ENCODE measurements at places on chromosomes 16 and 17.

GRCh38 chr16:20147091-20147490, 73.4 kb upstream of the GPR139 start:
- DNase-seq: no peak

DNA sequence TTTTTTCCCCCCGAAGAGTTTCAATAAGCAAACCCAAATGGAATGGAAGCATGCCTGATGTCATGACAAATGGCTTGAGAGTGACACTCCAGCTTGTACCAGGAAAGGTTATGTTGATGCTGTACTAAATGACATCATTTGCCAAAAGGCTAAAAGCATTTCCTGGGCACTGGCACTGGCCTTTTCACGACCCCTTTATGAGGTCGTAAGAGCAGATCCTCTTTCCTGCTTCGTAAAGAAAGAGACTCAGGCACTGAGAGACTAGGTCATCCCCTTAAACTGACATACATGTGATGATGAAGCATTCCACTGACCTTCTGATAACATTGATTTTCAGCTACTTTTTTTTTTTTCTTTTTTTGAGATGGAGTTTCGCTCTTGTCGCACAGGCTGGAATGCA, 30.5 kb downstream of the CEP295NL start:
- no peak for DNase-seq

GRCh38 chr16:15502041-15502725, 67.8 kb downstream of the BMERB1 start:
- DNase-seq: no peak

- DNase-seq: no peak
These were observed 78.0 kb downstream of the RAP1GAP2 start for GRCh38 chr17:2874189-2874686.

- peak; percentile 65 for DNase-seq
These were observed 205.2 kb downstream of the RAB11FIP4 start for GRCh38 chr17:31596382-31597323.

- peak; percentile 59 for DNase-seq
These were observed 4.4 kb upstream of the HIC1 start for GRCh38 chr17:2050300-2051060.

- no peak for DNase-seq
These were observed 543.3 kb downstream of the WWOX start for GRCh38 chr16:78642621-78643285.

GRCh38 chr17:79407385-79407784, 203.5 kb downstream of the RBFOX3 start:
- DNase-seq: no peak

DNA sequence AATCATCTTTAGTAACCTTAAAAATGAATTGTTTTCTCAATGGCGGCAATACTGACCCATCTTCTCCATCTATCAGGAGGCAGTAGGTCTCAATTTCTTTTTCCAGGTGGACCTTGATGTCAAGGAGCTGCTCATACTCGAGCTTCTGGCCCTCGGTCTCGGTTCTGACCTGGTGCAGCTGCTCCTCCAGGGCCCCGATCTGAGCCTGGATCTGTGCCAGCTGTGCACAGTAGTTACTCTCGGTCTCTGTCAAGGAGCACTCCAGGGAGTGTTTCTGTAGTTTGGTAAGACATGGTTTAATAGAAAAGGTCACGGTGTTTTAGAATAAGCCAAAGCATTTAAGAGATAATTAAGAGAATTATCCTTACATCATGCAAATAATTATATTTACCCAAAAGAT, 4.9 kb downstream of the KRT27 start:
- no peak for DNase-seq

DNA sequence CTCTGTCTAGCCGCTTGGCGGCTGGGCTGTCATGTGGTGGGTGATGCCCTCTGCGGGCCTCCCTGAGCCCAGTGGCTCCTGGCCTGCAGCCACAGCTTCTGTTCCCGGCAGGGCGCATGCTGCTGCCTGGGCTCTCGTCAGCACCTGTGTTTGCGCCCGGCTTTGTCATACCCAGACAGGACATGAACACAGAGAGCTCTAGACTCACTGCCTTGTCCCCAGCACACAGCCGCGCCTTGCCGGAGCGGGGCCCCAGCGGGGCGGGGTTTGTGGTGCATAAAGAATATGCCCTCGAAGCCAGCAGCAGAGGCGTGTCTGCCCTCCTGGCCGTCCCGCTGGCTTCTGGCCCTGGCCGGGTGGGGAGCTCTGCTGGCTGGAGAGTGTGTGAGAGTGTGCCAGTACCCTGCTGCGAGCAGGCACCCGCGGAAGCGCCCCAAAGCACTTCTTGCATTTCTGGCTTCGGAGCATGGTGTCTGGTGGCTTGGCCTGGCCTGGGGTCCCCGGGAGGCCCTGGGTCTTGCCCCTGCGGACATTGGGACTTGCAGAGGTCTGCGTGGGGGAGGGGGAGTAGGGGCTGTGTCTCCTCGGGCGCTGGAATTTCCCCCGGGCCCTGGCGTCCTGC, 14.4 kb downstream of the ASPSCR1 start:
- no peak for DNase-seq

- no peak for DNase-seq
These were observed 83.3 kb downstream of the ABHD15 start for GRCh38 chr17:29483503-29483902.

DNA sequence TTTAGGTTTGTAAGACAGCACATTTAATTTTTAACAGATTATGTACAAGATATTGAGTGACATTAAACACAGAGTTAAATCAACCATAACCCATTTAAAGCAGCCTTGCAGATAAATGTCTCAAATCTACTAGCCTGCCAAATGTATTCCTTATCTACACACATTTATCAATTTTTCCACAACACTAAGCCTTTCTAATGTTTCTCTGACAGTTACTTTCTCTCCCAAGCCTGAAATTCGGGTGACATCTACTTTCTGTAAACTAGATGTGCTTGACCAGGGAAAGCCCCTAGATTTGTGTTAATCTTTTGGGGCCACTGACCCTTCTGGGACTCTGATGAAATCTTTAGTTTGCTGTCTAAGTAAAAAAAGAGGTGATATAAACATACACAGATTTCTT, 69.0 kb downstream of the CDH13 start:
- no peak for DNase-seq

- no peak for DNase-seq
These were observed 387.5 kb upstream of the HSBP1 start for GRCh38 chr16:83420206-83420760.

- DNase-seq: no peak
These were observed 6.0 kb upstream of the PRDM7 start for GRCh38 chr16:90083139-90083538.

DNA sequence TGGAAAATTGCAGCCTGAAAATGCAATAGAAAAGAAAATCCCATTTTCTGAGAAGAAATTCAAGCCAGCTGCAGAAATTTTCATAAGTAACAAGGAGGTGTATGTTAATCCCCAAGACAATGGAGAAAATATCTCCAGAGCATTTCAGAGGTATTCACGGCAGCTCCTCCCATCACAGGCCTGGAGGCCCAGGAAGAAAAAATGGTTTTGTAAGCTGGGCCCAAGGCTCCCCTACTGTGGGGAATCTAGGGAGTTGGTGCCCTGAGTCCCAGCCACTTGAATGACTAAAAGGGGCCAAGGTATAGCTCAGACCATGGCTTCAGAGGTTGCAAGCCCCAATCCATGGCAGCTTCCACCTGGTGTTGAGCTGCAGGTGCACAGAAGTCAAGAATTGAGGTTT, 93.3 kb upstream of the ZNF267 start:
- DNase-seq: no peak

GRCh38 chr17:61253362-61253761, 146.3 kb upstream of the TBX2 start:
- DNase-seq: no peak

DNA sequence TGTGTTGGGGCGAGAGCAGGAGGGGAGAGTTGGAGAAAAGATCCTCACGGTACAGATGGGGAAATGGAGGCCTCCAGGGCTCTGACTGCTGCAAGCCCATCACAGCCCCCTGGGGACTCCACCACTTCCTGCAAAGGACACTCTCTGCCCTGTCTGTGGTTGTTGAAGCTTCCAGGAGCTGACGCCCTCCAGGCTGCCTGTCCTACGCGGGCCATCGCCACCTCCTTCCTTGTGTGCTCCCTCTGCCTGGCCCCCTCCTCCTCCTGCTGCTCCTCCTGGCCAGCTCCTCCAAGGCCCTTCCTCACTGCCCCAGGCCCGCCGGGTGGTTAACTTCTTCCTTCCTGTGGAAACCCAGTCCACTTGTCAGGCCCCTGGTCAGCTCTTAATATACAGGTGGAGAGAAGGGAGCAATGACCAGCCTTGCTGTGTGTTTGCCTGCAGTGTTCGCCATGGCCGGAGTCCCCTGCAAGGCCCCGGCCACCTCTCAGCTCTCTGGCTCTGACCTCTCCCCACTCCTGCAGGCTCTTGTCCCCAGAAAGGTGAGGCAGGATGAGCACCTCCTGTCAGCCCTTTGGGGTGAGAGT, 18.4 kb upstream of the STAC2 start:
- DNase-seq: no peak

- DNase-seq: no peak
These were observed 16.0 kb downstream of the NDUFAF8 start for GRCh38 chr17:81254955-81255717.

- no peak for DNase-seq
These were observed 72.7 kb downstream of the SOX9 start for GRCh38 chr17:72193391-72194106.

- DNase-seq: peak; percentile 81
These were observed at the start of gene NLRC5 for GRCh38 chr16:56988948-56989945. Gene NLRC5 (plus strand): TSS chr16:56989557. CDS start chr16:57020713, 31,156 bp downstream.

DNA sequence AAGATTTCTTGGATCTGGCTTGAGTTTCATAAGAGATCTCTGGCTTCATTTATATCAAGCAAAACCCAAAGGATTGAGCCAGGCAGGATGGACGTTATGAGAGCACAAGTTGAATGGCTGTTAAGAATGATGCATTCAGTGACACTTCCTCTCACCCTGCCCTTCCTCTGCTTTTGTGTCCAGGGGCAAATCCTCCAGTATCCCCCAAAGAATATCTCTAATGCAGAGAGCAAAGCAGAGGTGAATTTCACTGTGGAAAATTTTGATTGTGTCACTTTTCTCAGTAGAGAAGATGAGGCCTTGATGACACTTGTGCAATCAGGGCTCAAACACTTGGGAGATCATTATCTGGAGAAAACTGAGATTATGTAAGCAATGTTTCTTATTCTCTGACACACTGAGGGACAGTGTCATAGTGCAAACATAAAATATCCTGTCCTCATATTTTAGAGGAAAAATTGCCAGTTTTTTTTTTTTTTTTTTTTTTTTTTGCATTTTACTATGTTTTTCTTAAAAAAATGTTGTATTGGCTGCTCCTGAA, 25.3 kb downstream of the MARCHF10 start:
- no peak for DNase-seq

- no peak for DNase-seq
These were observed 4.2 kb upstream of the KRTAP4-5 start for GRCh38 chr17:41153856-41154255.

- DNase-seq: no peak
These were observed 77.8 kb downstream of the WWP2 start for GRCh38 chr16:69839798-69840409.

GRCh38 chr16:54176376-54176901, 110.1 kb downstream of the IRX3 start:
- no peak for DNase-seq
